ENCODE measurements at places on chromosomes 5 and 9.

- DNase-seq = no peak
Observed at GRCh38 chr5:160363211-160363610, 7.2 kb downstream of the C1QTNF2 start.

DNA sequence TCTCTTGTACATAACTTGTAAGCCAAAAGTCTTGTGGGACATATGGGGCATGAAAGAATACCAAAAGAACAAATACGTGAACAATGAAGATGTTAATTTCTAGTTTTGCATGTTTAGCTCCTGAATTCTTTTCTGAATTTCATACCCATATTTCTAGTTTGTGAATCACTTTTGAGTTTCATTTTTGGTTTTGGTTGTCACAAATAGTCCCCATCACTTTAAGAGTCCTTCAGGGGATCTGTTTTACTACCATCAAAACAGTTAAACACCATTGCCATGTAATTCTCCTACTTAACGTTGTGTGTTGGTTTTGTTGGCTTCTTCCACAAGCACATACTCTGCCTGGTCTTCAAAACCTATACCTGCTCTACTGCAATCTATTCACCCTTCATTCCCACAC lies 27.0 kb downstream of the VCAN start:
- no peak for DNase-seq

GRCh38 chr9:91690540-91691249 lies 259.3 kb downstream of the ROR2 start:
- no peak for DNase-seq

- peak; percentile 21 for DNase-seq
Observed at GRCh38 chr5:150286820-150287219, 2.8 kb downstream of the CAMK2A start.

GRCh38 chr9:89372230-89372816 lies 54.0 kb downstream of the SECISBP2 start:
- DNase-seq = no peak

DNA sequence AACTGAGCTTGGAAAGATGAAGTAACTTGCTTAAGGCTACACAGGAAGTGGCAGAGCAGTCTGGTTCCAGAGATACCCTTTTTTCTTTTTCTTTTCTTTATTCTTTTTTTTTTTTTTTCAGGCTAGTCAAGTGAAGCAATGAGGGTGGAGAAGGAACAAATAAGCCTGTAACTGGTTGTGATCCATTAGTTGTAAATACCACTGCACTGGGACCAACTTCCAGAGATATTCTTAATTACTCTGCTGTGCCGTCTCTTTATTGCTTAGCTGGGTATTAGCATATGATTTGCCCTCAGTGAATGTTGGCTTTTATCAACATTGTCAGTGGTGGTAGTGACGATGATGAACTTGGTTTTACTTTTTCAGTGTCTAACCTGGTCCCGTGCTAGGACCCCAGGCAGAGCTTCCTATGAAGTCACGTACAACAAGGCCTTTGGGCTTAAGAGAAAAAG lies 26.7 kb downstream of the LNPEP start:
- DNase-seq = no peak

DNA sequence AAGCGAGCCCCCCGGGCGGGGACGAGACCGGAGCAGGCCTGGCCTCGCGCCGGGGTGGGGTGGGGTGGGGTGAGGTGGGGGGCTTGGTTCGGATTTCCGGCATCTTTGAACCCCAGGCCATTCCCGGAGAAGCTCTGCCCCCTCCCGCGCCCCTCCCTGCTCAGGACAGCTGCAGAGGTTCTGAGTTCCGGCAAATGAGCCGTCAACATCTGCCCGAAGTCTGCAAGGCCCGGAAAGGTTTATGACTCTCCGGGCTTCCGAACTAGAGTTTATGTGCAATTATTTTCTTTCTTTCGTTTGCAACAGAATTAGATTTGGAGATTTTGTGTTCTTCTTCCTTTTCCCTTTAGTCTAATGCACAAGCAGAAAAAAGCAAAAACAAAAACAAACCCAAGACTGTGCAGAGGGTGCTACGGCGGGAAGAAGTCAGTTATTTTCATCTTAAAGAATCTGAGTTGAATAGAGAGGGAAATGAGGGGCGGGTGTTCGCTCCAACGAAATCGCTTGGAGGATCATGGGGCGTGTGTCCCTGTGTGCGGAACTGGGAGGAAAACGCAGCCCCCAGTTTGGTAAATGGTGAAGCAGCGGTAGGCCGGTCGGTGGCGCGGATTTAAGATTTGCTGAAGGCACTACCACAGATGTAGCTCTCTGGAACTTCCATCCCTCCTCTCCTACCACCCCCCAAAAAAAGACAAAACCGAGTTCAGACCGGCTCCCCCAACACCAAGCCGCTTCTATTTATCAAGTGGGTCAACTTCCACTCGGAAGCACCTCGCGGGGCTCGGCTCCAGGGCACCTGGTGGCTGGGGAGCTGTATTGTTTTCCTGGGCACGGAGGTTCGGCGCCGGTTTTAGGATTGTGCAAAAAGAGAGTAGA lies 4.8 kb downstream of the LHX2 start:
- no peak for DNase-seq

GRCh38 chr5:179258922-179259730 lies 86.1 kb downstream of the ADAMTS2 start:
- DNase-seq = no peak

DNA sequence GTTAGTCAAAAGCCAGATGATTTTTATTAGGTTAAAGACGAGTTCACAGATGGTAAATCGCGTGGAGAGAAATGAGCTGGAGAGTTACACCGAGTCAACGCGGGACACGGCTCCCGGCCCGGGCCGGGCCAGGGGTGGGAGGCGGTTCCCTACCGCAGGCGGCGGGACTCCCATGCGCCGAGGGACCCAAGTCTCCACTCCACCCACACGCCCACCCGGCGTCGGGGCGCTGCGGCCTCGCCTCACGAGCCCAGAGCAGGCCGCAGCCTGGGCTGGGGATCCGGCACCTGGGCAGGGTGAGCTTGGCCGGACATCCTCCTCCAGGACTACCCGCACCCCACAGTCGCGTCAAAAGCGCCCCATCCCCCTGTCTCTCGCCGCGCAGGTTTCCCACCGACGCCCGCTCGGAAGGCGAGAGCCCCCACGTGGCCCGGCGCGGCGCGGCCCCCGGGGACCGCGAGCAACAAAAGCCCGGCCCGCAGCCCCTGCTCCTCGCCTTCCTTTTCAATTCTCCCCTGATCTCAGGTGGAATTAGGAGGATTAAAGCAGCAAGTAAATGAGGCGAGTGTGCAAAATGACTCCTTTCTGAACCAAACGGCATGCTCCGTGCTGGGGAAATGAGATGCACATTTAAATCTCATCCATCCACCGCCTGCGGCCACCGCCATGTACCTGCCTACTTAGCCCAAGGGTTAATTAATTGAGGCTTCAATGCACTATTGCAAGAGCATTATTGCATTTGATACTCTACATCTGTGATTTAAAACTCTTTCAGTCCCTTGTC lies 196.5 kb upstream of the TBCA start:
- peak; percentile 86 for DNase-seq

- DNase-seq = no peak
Observed at GRCh38 chr9:116365056-116365471, 211.5 kb downstream of the PAPPA start.

GRCh38 chr9:77158772-77159513 lies 18.4 kb upstream of the VPS13A start:
- DNase-seq = no peak

DNA sequence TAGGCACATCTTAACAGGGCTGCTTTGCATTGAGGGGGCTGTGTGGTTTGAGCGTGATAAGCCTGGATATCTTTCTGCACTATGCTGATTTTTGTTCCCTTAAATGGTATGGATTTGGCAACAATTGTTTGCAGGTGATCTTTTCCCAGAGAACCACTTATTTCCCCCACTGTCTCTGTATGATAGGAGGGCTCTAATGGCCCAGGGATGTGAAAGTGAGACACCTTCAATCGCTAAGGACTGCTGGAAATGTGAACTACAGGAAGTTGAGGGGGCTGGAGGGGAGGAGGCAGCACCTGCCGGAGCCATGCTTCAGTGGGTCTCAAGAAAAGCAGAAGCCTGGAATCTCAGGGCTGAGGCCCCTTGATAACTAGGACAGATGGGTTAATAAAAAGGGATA lies 29.4 kb downstream of the SYK start:
- peak; percentile 71 for DNase-seq

DNA sequence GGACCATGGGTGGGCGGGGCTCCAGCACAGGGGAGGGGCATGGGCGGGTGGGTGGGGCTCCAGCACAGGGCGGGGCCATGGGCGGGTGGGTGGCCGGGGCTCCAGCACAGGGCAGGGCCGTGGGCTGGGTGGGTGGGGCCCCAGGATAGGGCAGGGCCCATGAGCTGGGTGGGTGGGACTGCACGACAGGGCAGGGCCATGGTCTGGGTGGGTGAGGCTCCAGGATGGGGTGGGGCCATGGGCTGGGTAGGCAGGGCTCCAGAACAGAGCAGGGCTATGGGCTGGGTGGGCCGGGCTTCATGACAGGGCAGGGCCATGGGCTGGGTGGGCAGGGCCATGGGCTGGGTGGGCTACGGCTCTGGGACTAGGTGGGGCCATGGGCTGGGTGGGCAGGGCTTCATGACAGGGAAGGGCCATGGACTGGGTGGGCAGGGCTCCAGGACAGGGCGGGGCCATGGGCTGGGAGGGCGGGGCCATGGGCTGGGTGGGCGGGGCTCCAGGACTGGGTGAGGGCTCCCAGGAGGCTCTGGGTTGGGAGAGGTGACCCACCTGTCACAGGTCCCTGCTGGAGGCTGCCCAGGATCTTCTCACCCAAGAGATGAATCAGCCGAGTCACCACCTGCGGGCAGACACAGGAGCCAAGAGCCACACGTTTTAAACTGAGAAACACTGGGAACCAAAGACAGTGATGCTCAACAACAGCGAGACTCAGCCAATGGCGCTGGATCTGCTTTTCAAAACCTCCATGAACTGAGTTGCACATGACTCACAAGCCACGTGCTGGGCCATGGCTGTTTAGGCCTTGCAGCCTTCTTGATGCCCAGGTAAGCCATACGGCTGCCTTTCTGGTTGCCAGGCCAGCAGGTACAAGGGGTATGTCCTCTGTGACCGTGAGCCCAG lies 33.6 kb upstream of the NSMF start:
- DNase-seq = peak; percentile 14

GRCh38 chr9:22237497-22238363 lies 208.9 kb upstream of the DMRTA1 start:
- no peak for DNase-seq
